Ureter (tissue), 1 donor: ENCODE measurements at places on chromosomes 4 and X. TPM values are rescaled to one million over a fixed set of nuclear protein-coding genes. Genes with fewer than 3 reads are reported as not detected.

MMRN1 gene
- 32.3 TPM for total RNA-seq

GPR119 gene
- total RNA-seq, result not detected

PNMA5 gene
- not detected for total RNA-seq

PPP4R3C gene
- not detected for total RNA-seq

ZNF827 gene
- 59.4 TPM for total RNA-seq

S100P gene
- 2,292 TPM for total RNA-seq

POU4F2 gene
- total RNA-seq, result not detected

NEUROG2 gene
- not detected for total RNA-seq

LEF1 gene
- 20.7 TPM for total RNA-seq

BEX3 gene
- 111 TPM for total RNA-seq

TENM3 gene
- 0.96 TPM for total RNA-seq

YIPF7 gene
- not detected for total RNA-seq

ATP2B3 gene
- total RNA-seq, result not detected

USP11 gene
- total RNA-seq, result 108 TPM

TBX22 gene
- total RNA-seq, result 0.18 TPM

RHOXF2 gene
- not detected for total RNA-seq

KIAA1210 gene
- 4.9 TPM for total RNA-seq

RBM47 gene
- 110 TPM for total RNA-seq

C4orf36 gene
- total RNA-seq, result 2.1 TPM

UGT2B7 gene
- 15.7 TPM for total RNA-seq

ARX gene
- total RNA-seq, result not detected

P2RY8 gene
- 3.4 TPM for total RNA-seq

CC2D2A gene
- 21.6 TPM for total RNA-seq

MAGEA11 gene
- 0.10 TPM for total RNA-seq

NUDT10 gene
- 4.6 TPM for total RNA-seq

TIGD2 gene
- 13.4 TPM for total RNA-seq

XKRX gene
- 0.96 TPM for total RNA-seq

TNIP3 gene
- total RNA-seq, result 0.49 TPM

MAGEA1 gene
- not detected for total RNA-seq

ZMAT1 gene
- total RNA-seq, result 23.1 TPM

BMPR1B gene
- total RNA-seq, result 5.3 TPM

GASK1B gene
- total RNA-seq, result 30.8 TPM

SPANXB1 gene
- not detected for total RNA-seq

TLR10 gene
- 0.10 TPM for total RNA-seq

MTM1 gene
- total RNA-seq, result 18.5 TPM

ZNF280C gene
- 8.3 TPM for total RNA-seq

CITED1 gene
- total RNA-seq, result not detected

FATE1 gene
- not detected for total RNA-seq

MAGEE1 gene
- 3.2 TPM for total RNA-seq

ZCCHC13 gene
- not detected for total RNA-seq

GAGE12H gene
- not detected for total RNA-seq

EDNRA gene
- 15.4 TPM for total RNA-seq

NPY2R gene
- total RNA-seq, result not detected

TRIM60 gene
- not detected for total RNA-seq

RAB33A gene
- 1.9 TPM for total RNA-seq

HTR2C gene
- 0.75 TPM for total RNA-seq

TMSB15A gene
- total RNA-seq, result not detected

WDR17 gene
- total RNA-seq, result 5.5 TPM

HPGDS gene
- total RNA-seq, result 4.4 TPM

MAGEB5 gene
- not detected for total RNA-seq

USP17L11 gene
- 0.29 TPM for total RNA-seq

GYG2 gene
- total RNA-seq, result 4.9 TPM

VEGFD gene
- 4.1 TPM for total RNA-seq

TCP11X2 gene
- total RNA-seq, result not detected
